ENCODE measurements at places on chromosomes 4 and X.

GRCh38 chr4:75069493-75070074 lies 136.7 kb downstream of the PARM1 start:
- DNase-seq, result no peak

DNA sequence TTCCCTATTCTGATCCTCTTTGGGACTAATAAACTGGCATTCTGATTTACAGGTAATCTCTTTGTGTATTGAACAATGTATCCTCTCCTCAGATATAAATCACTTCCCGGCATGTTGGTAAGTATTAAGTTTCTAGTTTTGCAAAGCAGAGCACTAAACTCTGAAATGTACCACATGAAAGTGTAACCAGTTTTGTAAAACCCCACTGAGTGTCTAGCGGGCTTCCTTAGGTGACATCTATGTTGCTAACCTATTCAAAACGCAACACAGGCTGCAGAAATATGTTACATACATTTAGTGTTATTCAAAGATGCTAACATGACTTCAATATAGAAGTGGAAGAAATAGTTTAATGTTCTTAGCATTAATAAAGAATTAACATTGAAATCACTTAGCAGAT lies 25.2 kb downstream of the DNAJB14 start:
- DNase-seq, result no peak

GRCh38 chr4:173328236-173328901 lies 5.8 kb downstream of the HMGB2 start:
- DNase-seq, result no peak

DNA sequence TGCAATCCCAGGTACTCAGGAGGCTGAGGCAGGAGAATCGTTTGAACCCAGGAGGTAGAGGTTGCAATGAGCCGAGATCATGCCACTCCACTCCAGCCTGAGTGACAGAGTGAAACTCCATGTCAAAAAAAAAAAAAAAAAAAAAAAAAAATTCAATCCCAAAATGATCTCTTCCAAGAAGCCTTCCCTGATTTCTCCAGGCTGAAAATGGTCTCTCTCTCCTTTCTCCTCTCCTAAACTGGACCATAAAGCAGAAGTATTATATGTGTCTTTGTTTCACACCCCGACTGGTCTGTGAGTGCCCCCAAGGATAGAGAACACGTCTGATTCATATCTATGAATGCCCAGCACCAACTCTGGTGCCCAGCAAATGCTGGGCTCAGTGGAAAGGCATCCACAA lies 17.3 kb upstream of the KDM5C start:
- no peak for DNase-seq

GRCh38 chr4:82436130-82436529 lies 5.7 kb downstream of the ENOPH1 start:
- no peak for DNase-seq

DNA sequence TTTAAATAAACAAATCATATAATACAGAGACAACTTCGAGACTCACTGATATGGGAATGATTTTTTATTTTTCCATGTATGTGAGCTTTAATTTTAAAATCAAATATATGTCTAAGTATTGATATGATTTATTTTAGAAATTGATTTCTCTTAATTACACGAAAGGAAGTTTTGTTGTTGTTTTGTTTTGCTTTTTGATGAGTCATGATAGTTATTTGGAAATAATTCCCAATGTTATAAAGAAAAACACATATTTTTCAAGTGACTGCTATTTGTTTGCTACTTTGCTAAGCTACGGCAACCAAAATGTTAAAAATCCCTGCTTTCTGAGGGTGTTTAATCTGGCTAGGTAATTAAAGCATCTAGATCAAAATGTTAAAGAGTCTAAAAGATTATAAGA lies 2139.4 kb upstream of the TENM3 start:
- no peak for DNase-seq

DNA sequence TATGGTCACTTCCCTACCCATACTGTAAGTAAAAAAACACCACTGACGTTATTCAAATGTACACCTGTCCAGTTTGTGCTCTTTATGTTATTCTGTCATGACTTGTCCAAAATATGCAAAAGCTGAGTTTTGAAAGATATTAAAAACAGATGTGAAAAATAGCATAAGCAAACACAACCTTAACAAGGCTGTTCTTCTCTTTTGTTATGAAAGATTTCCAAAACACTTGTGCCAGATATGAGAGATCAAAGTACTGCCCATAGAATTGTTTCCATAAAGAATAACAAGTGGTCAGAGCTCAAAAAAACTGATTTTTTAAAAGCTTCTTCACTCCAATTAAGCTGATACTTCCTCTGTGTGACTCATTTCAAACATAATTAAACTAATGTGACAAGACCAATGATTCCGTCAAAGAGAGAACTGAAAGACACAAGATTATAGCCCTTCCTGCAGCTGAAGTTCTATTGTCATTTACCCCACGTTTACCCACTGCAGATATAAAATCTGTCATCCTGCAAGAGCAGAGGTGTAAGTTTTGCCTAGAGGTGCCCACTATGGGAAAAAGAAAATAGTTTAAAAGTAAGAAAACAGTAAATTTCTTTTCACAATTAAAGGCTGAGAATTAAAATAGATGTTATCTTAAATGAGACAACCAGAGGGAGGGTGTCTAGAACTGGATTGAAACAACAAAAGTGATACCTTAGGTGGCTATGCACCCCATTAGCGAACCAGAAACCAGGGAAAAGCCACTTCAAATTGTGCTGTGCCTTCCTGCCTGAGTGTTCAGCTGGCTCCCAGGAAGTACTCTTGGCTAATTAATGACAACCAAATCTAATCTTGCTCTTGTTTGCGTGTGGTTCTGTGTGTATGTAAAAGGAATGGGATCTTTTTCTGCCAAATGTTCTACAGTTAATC lies 30.1 kb downstream of the RASSF6 start:
- peak; percentile 41 for DNase-seq

DNA sequence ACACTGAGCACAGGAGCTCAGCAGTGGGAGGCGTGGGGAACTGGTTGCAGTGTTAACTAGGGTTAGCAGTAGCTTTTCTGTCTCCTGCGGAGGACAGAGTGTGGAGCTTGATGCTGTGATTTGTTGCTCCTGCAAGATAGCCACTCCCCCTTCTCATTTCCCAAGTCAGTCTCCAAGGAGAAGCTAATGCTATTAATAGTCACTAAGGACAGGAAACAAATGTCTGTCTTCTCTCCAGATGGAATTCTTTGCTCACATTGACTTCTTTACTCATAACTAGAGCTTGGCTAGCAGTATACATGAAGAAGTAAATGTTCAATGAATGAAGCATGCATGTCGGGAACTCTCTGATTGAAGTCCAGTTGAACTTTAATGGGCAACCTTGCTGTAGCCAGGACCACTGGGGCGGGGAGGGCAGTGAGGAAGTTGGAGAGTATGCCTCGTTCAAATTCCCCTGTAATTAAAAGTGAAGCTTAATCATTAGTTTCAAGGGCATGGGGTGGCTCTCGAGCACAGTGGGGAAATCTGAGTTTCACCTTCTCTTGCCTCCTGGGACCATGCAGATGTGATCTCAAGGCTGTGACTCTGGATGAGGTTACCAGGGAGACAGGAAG lies 156.6 kb upstream of the SCML1 start:
- no peak for DNase-seq

DNA sequence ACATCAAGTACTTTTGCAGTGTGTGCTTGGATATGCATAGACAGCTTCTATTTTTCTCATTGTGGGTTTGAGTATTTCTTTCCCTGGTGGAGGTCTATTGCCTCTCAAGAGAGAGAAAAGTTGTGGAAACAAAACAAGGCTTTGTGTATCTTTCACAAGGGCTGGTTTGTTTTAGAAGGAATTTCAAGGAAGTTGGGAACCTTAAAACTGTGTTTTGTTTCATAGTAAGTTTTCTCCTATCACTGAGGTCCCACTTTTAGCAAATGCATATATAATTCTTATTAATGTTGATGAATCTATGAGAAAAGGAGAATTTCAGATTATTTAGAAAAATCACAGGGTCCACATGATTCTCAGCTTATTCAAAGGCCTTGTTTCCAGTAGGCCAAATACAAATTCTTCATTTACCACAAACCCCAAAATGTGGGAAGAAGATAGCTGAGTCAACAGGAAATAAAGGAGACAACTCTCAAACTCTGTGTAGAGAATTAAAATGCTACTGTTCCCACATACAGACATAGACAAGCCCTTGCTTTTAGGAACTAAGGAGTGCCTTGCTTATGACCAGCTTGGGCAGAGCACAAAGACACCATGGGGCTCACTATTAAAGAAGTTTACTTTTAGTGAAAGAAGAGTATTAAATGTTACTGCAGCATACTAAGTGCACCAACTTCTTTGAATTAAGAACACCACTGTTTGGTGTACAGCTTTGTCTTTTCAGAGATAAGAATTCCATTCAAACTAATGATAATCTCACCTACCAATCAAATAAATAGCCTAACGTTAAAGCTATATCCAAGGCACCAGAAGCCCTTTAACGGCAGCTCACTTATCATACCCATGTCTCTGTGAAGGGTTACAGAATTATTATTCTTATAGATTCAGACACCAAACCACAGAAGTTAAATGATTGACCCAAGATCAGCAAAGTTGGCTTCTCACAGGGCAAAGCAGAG lies 177.4 kb upstream of the LEF1 start:
- no peak for DNase-seq

GRCh38 chr4:156958276-156959074 lies 13.1 kb downstream of the PDGFC start:
- DNase-seq, result no peak

- DNase-seq, result no peak
Measured at GRCh38 chr4:186192066-186192612, 772 bp downstream of the CYP4V2 start.

- DNase-seq, result no peak
Measured at GRCh38 chrX:2609431-2610238, 81.5 kb upstream of the CD99 start.

DNA sequence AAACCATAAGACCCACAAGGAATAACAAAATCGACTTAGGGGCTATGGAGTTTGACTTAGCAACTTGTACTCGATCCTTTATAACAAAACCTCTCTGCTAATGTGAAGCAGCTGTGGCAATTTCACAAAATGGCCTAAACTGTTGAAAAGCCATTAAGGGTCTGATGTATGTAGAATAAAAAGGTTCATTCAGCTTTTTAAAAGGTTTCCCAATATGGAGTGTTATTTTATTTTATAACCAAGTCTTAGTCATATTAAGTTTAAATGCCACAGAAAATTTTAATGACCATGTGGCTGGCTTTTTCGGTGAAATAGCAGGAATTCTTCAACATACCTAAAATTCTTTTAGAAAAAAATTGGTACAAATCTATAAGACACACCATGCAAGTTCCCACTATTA lies 291.8 kb upstream of the HAND2 start:
- no peak for DNase-seq

DNA sequence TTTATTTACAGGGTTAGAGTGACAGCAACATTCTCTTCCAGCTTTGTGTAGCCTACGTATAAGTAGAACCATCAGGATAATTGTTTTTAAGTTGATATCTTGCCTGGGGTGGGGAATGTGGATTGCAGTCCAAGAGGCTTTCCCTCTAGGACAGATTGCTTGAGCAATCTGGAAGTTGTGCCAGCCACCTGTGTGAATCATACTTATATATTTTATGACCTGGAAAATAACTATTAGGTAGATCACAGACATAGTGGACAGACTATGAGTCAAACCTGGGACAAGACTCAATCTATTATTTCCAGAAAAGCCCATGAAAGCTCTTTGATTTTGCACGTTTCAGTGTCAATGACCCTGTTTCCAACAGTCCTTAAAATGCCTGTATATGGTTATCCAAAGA lies 98.9 kb downstream of the TLL1 start:
- DNase-seq, result no peak

- peak; percentile 13 for DNase-seq
Measured at GRCh38 chr4:174521800-174522182, 497 bp downstream of the HPGD start.

- DNase-seq, result no peak
Measured at GRCh38 chr4:96379524-96379923, 539.6 kb downstream of the PDHA2 start.

GRCh38 chrX:68710870-68711576 lies 63.6 kb downstream of the STARD8 start:
- peak; percentile 51 for DNase-seq

DNA sequence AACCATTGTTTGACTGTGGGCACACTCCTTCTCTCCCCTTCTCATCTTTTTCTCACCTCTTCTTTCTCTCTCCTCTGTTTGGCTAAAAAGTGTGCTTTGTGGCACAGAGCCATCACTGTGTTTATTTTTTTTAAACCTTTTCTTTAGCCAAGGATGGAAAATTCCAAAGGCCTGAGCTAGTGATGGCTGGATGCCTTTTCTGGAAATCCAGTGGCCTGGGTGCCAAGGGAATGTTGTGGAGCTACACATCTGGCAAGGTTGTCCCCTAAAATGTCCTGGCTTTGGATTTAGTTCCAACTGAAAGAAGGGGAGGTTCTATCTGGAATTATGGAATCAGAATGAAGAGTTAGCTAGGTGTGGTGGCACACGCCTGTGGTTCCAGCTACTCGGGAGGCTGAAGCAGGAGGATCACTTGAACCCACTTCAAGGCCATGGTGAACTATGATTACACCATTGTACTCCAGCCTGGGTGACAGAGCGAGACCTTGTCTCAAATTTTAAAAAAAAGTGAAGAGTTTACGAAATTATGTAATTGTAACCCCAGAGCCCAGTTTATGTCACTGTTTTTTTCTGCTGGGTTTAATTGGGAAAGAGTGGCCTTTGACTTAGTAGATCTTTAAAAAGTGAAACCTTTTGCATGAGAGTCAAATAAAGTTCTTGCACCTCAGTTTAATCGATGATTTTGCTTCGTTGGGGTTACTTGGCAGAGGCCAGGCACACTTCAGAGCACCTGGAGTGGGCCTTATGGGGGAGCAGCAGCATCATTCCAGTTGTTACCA lies 17.7 kb downstream of the DOCK11 start:
- DNase-seq, result no peak

- DNase-seq, result no peak
Measured at GRCh38 chrX:3362956-3363355, 16.5 kb upstream of the MXRA5 start.
